ENCODE measurements at places on chromosomes 12 and 14.

DNA sequence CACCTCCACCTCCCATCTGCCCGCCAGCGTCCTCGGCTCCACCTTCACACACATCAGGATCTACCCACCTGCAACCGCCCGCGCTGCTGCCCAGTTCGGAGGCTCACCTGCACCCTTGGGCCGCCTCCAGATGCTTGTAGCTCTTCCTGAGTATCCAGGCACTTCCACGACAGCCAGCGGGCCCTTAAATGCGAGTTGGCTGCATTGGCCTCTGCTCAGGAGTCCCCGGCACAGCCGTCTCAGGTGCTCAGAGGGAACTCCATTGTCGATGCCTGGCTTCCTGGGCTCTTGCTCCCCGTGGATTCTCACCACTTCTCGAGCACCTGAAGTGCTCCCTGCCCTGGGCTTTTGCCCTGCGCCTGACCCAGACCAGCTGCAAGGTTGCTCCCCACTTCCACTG is 21.9 kb upstream of the CDCA4 start:
- DNase-seq, result no peak

GRCh38 chr14:104360501-104360900 is 219.1 kb upstream of the C14orf180 start:
- no peak for DNase-seq

DNA sequence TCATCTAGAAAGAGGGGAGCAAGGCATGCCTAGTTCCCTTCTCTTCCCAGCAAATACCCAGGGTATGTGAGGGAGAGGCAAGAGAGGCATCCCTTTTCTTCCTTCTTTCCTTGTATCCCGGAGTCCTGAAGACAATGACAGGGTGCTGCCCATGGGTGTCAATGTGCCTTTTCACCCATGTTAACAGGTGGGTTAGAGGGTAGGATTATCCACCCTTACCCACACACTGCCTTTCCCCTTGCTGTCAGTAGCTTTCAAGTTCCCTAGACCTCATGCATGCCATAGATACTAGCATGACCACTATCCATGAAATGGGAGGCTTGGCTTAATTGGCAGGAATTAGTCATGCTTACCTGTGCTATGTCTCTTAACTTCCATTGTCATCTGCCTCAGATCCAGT is 36.3 kb upstream of the PCNX1 start:
- no peak for DNase-seq

GRCh38 chr12:113252494-113252893 is 31.2 kb downstream of the TPCN1 start:
- DNase-seq, result no peak

DNA sequence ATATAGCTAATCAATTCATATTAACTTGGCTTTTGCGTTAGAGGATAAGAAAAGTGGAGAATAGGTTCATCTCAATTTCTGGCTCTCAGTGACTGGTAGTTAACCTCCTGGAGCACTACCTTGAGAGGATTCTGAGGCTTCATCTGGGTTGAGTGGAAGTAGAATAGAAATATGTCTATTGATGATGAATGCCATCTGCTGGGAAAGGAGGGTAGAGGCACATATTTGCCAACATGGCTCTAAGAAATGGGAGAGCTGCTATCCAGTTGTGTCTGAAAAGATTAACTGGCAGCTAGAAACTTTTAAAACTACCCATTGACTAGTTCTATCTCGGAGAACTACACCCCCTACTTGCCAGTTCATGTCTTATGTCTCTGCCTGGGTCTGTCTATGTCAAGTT is 530.1 kb downstream of the NRXN3 start:
- no peak for DNase-seq

DNA sequence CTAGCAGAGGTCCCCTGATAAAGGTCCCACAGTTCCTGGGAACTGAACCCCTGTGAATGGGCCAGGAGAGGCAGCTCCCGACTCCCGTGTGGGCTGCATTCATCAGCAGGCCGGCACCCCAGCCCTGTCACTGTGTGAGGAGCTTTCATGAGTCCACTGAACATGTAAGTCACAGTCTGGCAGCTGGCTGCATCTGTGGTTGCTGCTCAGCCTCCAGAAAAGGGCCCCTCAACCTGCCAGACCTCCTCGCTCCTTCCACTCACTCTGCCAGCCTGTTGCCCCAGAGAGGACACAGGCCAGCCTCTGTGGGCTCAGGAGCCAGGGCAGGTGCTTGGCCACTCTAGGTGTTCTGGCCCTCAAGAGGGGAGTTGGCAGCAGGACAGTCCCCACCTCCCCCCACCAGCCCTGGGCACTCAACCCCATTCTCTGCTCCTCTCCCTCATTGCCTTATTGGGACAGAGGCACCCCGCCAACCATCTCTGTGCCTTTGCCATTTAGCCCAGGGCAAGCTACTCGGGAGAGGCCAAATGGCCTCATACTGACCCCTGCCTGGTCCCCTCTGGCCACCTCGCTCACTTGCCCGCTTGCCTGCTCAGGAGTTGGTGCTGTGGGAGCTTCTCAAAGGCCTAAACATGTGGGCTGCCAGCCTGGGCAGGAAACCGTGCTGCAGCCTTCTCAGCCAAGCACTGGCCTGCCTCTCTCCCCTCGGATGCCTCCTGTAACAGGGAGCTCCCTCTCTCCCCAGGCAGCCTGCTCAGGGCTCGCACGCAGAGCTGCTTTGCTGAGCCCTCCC is 1.9 kb downstream of the RTL1 start:
- DNase-seq, result no peak

DNA sequence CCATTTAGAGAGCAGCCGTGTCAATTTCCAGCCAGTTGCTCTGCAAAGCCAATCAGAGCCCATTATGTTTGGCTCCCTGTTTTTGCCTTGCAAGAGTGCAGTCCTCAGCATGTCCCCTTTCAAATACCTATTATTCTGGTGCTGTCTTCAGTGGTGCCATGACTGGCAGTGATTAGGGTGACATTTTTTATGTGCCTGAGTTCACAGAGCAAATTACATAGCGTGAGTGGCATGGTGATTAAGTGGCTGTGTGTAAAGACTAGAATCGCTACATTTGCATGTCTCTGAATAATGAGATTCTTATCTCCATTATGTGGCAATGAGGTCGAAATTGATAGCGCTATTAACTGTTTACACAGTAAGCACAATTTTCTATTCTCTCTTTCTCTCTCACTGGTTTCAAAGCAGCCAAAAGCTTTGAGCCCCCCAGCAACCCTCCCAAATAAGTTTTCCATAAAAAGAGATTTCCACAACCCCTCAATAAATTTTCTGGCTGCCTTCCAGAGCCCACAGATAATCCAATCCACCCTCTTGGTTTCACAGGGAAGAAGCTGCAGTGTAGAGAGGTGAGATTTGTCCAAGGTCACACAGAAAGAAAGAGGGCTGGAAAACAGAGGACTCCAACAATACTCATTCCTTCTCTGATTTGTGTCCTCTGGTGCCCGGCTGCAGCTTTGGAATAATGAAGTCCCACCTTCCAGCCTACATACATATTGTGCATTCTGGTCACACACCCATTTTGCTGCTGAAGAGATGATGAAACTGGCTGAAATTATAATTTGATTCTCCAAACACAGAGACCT is 58.8 kb upstream of the NUDT4 start:
- no peak for DNase-seq

DNA sequence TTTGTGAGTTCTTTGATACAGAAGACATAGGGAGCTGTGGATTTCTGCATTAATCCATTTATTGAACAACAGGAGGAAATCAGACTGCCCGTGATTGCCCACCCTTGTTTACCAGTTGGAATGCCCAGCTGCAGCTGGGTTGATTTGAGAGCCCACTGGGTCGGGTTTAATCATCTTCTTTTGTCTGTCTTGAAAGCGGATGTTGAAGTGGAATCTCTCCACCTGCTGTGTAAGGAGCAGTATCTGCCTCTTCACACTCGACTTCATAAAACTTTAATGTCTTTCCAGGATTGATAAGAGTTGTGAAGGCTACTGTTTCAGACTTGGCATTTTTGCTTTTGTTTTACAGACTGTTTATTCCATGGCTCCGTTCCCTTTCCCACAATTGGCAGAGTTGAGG is 39.9 kb downstream of the TBC1D30 start:
- DNase-seq, result no peak

DNA sequence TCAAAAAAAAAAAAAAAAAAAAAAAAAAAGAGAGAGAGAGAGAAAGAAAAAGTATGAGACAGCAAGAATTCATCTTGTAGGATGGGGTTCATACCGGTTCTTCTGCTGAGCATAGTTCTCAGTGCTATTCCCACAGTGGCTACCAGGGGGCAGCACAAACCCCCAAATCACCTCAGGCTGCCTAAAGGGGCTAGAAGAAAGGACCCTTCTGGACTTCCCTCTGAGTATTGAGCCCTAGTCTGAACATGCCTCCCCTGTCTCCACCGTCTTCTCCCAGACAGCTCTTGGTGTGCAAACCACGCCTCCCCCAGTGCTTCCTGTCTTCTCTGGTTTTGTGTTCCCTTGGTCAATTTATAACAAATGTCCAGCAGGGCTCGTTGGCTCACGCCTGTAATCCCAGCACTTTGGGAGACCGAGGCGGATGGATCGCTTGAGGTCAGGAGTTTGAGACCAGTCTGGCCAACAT is 31.3 kb upstream of the SMUG1 start:
- peak; percentile 68 for DNase-seq

GRCh38 chr12:24814379-24815113 is 134.4 kb downstream of the BCAT1 start:
- no peak for DNase-seq

DNA sequence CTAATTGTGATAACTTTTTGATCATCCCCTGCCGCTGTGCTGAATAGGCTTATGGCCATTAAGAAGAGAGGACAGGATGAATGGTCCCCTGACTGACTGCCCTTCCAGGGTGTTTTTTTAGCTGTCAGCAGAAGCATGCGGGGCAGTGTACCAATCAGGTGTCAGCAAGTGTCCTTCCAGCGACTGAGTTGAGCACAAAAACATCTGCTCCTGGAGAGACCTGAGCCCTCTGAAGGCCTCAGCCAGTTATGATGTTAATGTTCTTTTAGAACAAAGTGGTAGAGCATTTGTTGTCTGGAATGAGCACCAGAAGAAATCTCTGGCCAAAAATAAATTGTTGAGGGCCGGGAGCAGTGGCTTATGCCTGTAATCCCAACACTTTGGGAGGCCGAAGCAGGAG is 37.5 kb downstream of the P2RX7 start:
- DNase-seq, result no peak

GRCh38 chr14:36229262-36229661 is 52.7 kb upstream of the PTCSC3 start:
- DNase-seq, result no peak

DNA sequence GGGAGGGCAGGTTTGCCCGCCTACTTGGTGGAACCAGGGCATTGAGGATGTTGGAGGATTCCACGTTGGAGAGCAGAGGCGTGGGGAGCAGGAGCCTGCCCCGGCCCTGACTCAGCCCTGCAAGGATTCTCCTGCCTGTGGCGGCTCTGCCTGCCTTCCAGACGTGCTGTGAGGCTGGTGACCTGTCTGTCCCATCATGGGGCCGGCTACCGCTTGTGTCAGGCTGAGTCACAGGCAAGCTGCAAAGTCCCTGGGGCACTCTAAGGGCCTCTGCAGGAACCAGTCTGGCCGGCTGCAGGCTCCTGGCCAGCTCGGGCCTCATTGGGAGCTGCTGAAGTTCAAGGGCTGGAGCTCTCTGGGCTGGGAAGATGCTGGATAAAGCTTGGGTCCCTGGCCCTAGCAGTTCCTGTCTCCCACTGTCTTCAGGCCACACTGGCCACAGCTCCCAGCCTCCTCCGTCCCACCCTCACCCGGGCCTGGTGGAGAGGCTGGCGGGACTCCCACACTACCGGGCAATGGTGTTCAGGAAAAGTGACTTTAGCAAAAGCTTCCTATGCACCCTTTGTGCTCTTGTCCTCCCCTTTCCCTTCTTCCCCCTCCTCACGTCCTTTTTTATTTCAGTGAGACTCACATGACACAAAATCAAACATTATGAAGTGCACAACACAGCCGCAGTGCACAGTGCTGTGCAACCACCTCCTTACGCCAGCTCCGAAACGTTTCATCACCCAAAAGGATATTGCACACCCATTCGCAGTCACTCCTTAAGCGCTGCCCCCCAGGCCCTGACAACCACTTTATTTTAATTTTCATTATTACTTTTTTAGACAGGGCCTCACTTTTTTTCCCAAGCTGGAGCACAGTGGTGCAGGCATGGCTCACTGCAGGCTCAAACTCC is 22.0 kb upstream of the ULK1 start:
- DNase-seq, result peak; percentile 60

DNA sequence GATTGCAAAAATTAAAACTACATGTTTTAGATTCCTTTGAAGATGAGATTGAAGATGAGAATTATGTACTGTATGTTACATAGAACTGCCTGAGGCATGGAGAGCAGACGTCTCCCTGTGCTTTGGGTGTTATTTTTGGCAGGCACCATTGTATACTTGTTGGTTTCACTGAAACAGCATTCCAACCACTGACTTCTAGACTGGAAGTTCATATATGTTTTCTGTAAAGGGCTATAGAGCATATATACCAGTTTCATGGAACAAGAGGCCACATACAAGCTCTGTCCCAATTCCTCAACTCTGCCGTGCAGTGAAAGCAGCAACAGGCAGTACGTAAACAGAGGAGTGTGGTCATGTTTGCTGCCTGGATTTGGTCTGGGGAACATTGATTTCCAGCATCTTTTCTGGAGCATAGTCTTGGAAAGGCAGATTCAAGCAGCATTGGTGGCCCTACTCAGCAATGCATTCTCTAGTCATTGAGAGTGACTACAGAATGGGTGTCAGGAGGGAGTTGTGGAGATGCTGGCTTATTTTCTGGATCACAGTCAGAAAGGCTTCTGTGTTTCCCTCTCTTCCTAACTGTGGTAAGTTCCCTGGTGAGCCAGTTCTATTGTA is 57.6 kb upstream of the CNTN1 start:
- no peak for DNase-seq

DNA sequence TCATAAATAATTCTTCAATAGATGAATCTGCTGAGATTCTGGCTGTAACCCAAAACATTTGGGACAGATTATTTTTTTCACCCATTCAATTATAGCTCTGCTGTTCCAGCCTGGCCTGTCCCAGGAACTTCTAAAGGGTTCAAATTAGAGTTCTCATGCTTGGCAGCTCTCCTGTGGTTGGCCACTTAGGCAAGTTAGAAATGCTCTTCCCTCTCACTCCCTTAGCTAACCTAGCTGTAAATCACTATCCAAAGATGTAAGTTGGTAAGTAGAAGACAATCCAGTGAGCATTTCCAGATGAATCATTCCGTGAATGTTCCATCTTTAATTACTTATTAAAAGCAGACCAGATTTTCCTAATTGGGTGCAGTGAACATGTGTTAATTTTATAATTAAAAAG is 760.4 kb upstream of the TBX3 start:
- no peak for DNase-seq

- no peak for DNase-seq
Observed at GRCh38 chr12:66776974-66777373, 98.1 kb upstream of the GRIP1 start.

- no peak for DNase-seq
Observed at GRCh38 chr12:26281320-26281719, 85.9 kb downstream of the SSPN start.

- DNase-seq, result no peak
Observed at GRCh38 chr12:10189653-10190052, 10.8 kb downstream of the TMEM52B start.

- peak; percentile 39 for DNase-seq
Observed at GRCh38 chr12:53538209-53538689, 31.0 kb upstream of the NPFF start.
